Activated CD8-positive, alpha-beta memory T cell treated with anti-CD3 and anti-CD28 coated beads for 48 hours (primary cell): ENCODE measurements at places on chromosomes 3 and 15.

GRCh38 chr3:34758630-34759261 lies 880.6 kb upstream of the ARPP21 start:
- DNase-seq = no peak

GRCh38 chr3:7874116-7874515 lies 627.5 kb upstream of the LMCD1 start:
- no peak for DNase-seq

- no peak for DNase-seq
These were observed 299.4 kb upstream of the RORA start for GRCh38 chr15:61528581-61528910.

- no peak for DNase-seq
These were observed 224.4 kb upstream of the ICE2 start for GRCh38 chr15:60703207-60703933.

DNA sequence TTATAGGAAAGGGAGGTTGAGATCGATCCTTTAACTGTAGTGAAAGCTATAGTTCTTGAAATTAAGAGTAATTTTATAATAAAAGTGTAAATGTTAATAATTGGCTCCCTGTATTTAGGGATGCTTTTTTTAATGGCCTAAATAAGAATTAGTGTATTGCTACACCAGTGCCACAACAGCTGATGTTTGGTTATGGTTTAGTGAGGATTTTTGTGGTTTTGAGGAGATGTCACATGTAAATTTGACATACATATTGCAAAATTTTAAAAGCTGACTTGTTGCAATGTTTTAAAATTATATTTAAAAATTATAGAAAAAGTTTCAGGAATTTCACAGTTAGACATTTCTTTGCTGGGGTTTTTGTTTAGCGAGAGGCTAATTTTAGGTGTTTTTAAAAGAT lies 3.9 kb downstream of the TSC22D2 start:
- DNase-seq = no peak

DNA sequence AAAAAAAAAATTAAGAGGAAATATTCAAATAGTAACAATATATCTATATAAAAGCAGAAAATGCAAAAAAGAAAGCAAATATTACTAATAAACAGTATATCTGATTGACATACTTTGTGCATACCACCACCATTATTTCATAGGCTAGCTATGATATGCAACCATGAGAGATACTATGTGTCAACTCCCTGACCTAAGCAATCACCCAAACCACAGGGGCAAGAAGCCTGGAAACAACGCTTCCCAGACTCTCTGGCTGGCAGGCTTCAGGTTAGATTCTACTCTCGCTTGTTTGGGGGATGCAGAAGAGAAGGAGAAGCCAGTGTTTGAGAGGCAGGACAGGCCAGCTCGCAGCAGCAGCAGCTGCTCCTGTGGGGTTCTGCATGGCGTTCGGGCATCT lies 169.3 kb upstream of the TPM1 start:
- DNase-seq = no peak

GRCh38 chr15:94294556-94294955 lies 63.2 kb downstream of the MCTP2 start:
- DNase-seq = no peak

DNA sequence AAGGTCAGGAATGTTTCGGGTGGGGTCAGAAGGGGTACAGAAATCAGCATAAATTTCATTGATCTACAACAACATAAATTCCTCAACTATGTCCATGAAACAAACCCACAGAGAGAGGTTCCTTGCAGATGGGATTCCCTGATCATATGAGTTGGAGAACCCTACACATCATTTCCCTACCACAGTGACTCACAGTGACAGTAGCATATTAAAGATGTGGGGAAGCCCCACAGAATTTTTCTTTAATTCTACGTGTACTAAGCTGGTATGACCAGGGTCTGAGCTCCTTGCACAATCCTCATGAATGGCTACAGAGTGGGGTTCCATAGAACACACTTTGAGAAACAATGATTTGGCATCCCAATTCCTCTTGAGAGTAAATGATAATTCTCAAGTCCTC lies 116.9 kb upstream of the RAD18 start:
- no peak for DNase-seq

DNA sequence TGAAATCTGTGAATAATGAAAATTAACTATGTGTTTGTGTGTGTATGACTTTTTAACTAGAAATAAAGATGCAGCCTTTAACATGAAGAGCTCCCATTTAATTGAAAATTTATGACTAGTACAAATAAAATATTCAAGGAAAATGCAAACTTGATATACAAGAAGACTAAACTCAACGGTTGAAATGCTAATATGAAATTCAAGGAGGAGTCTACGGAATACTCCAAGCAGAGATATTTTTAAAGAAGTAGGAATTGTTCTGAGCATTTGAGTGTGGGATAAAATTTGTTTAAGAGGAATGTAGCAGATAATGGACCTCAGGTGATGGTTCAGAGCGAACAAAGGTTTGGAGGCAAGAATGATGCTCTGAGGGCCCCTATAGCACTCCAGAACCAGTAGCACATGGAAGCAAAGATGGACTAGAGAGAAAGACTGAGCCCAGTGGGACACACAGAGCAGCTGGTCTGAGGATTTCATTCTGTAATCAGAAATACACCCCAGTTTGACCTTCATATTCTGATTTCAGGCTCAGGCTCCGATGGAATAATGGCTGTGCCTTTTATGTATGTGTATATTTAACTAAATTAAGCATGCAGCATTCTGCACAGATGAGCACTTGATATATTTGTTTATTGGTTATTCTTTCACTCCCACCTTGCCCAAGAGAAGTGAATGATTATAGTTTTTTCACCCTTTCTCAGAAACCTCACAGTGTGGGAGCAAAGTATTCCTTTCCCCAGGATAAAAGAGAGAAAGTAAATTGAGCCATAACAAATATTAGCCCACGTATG lies 227.1 kb downstream of the ZPLD1 start:
- DNase-seq = no peak

GRCh38 chr15:98715890-98716443 lies 67.6 kb downstream of the IGF1R start:
- no peak for DNase-seq

DNA sequence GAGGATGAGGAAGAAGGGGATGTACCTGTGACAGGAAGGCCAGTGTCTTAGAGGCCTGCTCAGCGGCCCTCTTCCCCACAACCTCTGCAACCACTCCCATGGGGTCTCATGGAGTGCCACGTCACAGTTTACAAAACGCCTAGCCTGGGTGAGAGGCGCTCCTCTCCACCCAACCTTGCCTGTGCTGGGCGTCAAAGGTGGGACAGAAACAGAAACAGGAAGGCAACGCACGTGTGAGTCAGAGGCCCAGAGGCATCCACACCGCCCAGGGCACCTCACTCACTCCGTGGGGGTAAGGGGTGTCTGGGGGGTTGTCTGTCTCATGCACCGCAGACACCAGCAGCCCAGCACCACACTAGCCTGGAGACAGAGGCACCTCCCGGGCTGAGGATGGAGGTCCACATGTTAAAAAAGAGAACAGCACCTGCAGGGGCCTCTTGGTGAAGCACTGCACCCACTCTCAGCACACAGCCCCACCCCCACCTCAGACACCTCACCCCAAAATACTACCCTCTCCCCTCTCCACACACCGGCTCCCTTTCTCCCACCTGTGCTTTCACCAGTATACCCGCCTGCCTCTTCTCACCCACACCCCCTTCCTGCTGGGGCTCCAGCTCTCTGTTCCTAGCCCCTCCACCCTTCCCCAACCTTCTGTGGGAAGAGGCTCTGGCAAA lies 4.7 kb upstream of the CALML4 start:
- DNase-seq = no peak

- no peak for DNase-seq
These were observed 499.9 kb downstream of the TBL1XR1 start for GRCh38 chr3:176697284-176697889.

DNA sequence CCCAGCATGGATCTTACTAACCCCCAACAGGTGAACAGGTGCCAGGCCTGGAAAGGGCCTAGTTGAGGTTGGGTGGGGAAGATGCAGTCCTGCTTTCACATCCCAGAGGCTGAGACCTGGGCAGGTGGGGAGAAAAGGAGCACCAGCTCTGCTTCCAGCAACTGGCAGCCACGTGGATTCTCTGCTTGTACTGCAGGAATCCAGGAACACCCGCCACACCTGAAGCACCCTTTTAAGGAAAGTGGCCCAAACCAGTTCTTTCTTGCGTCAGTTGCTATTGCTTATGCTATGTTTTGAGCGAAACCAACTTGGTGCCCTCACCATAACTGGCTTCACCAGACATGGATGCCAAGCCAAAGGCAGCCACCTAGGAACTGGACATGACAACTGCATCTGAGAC lies 28.1 kb upstream of the NEO1 start:
- no peak for DNase-seq

DNA sequence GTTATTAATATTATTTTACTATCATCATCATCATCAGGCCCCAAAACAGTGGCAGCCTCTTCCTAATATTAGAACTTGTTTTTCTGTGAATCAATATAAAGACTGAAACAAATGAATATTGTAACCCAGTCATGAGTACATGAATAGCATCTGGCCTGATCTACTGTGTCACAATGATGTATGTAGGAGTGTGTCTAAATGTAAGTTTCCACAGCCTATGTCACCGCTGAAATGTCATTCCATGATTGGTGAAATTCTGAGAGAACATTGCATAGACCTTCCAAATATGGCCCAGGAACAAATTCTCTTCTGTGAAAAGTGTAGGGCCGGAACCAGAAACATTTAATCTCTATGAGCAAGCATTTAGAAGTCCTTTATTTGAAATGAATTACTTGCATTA lies 20.6 kb upstream of the C3orf49 start:
- DNase-seq = no peak

- no peak for DNase-seq
These were observed 25.3 kb downstream of the RBPMS2 start for GRCh38 chr15:64749999-64750657.

- DNase-seq = no peak
These were observed 154.8 kb upstream of the SNTN start for GRCh38 chr3:63497641-63498040.

- no peak for DNase-seq
These were observed 40.2 kb upstream of the TLE3 start for GRCh38 chr15:70137967-70138366.

GRCh38 chr15:90869601-90870353 lies 1.4 kb downstream of the FURIN start:
- no peak for DNase-seq

- no peak for DNase-seq
These were observed 21.9 kb downstream of the ATOSA start for GRCh38 chr15:52657338-52657737.

DNA sequence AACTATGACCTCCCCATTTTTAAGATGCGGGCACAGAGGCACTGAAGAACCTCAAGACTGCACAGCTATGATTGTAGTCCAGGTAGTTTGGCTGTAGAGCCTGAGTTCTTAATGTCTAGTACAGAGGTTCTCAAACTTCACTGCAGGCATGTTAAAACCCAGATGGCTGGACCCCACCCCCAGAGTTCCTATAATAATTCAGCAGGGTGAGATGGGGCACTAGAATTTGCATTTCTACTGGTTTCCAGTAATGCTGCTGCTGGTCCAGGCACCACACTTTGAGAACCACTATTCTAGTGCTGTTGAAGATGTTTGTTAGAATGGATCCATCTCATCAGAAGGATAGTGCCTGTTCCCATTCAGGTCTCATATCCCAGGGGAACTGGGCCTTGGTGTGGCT lies 274.9 kb downstream of the ABHD5 start:
- no peak for DNase-seq

DNA sequence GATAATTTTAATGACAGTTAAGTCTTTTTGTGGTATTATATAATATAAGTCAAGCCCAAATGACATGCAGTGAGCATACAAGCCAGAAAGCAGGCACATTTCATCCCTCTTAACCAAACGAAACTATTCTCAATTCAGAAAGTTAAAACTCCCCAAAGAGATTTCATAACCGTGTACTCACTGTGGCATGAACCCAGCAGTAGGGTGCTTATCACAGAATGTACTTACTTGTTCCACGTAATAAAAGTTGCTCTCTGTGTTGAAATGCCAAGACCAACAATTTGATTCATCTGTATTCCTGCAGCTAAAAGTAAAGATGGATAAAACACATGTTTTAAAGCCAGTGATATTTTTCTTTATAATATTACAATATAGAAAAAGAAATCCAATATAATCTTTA lies 12.1 kb downstream of the GK5 start:
- DNase-seq = no peak
